Daoy (cell line): ENCODE measurements at places on chromosomes 3 and 15.

GRCh38 chr3:38268087-38268486, 2.5 kb downstream of the SLC22A13 start:
- DNase-seq: no peak

DNA sequence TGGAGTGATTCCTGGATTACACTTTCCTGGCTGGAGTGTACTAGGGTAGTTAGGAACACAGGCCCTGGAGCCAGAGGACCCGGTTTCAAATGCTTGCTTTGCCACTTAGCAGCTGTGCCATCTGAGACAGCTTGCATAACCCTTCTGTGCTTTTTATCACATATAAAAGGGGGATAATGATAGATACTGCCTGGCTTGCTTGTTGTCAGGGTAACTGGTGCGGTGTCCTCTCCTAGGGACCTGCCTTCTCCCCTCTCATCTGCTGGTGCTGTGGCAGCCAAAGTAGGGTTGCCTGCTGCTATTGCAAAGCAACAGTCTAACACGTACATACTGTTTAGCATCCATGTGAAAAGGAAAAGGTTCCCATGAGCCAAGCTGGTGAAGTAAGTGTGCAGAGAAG, 137.8 kb downstream of the LRTM1 start:
- no peak for DNase-seq

DNA sequence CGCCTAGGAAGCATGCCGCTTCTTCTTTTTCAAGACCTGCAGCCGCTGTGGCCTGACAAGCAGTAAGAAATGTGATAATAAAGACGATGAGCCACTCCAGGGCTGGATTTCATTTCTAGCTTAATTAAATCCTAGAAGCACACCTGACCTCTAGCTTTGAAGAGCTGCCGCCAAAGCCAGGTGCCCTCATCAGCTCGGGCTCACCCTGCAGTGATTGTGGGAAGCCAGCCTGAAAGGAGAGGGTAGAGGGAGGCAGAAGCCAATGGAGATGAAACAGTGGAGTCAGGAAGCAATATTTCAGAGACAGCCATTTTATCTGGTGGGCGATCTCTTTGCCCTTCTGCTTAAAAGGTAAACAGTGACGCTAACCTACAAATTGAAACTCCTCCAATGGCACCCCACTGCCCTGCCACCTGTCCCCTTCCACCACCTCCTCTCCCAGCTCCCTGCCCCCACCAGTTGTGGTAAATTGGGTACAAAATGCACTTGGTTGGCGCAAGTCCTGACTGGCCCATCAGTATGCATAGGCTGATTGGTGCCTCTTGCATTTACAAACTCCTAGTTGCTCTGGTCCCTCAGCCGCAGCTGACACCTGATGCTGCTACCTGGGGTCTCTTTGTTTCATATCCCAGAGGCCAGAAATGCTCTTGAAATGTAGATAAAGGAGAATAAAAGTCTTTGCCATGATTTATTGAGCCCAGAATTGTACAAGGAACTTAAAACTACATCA, 385.3 kb downstream of the PDCD6IP start:
- DNase-seq: no peak

GRCh38 chr15:63082366-63082765, 39.3 kb upstream of the LACTB start:
- no peak for DNase-seq

- no peak for DNase-seq
These were observed 525.0 kb downstream of the GABRG3 start for GRCh38 chr15:27495963-27496459.

DNA sequence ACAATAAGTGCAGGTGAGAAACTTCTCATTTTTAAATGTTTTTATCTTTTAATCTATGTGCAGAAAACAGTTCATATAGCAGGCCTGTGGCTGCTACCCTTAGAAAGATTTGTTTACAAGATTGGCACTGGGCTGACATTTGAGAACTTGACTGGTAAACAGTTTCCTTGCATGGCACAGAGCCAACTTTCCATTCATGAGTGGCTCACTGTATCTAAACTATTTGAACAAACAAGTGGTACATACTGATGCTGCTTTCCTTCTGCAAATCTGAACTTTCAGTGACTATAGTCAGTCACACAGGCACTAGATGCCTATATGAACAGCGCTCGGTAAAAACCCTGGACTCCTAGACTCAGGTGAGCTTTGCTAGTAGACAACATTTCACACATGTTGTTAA, 6.3 kb upstream of the GTPBP8 start:
- DNase-seq: no peak

GRCh38 chr3:56758539-56758981, 43.2 kb downstream of the ARHGEF3 start:
- peak; percentile 34 for DNase-seq

DNA sequence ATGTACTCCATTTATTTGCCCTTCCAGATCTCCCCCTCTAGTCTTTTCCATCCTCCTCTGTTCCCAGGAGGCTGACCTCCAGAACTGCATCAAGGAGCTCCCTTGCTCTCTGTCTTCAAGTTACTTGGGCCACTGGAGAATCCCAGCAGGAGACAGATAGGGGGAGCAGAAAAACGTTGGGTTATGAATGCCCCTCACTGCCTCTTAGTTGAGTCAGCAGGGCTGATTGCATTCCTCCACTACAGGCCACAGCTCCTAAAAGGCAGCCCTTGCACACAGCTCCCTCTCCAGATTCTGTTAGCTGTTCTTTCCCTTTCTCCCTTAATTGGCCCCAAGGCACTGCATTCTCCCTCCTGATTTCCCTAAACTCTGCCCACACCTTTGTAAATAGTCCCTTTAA, 12.4 kb upstream of the CEP152 start:
- DNase-seq: peak; percentile 7

GRCh38 chr3:184765047-184765729, 46.8 kb upstream of the VPS8 start:
- DNase-seq: no peak

GRCh38 chr3:17070161-17070959, 185.6 kb downstream of the PLCL2 start:
- peak; percentile 34 for DNase-seq

- peak; percentile 33 for DNase-seq
These were observed 8.8 kb upstream of the NPHP3 start for GRCh38 chr3:132730891-132731580.

DNA sequence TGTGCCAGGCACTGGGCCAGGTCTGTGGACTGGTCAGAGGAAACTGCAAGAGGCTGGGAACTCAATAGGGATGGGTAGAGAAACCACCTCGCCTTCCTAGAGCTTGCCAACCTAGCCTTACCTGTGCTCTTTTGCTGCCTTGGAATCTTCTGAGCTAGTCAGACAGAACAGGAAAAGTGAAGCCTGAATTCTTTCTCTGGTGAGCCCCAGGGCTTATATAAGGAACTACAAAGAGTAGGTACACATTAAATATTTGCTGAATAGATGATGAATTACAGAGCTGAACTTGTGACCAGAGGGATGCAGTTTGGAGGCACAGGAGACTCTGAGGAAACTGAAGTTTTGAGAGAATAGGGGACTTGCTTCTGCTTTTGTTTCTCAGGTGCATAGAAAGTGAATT, 15.6 kb upstream of the FBXW12 start:
- DNase-seq: no peak

- peak; percentile 91 for DNase-seq
These were observed 42.8 kb downstream of the MYO5C start for GRCh38 chr15:52252781-52253180.

DNA sequence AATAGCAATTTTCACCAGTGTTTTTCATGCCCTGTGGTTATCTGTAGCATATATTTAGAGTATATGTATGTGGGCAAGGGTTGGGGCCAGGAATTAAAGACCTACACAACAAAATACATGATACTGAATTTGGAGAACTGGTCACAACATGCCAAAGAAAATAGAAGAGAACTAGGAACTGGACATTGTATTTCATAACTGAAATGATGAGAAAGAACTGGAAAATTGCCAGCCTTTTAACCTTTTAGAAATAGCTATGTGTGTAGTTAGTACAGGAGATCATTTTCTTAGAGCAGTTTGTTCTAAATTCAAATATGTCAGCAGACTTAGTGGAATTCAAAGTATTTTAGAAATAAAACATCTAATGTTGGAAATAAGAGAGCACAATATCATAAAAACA, 227.1 kb upstream of the CGNL1 start:
- no peak for DNase-seq

DNA sequence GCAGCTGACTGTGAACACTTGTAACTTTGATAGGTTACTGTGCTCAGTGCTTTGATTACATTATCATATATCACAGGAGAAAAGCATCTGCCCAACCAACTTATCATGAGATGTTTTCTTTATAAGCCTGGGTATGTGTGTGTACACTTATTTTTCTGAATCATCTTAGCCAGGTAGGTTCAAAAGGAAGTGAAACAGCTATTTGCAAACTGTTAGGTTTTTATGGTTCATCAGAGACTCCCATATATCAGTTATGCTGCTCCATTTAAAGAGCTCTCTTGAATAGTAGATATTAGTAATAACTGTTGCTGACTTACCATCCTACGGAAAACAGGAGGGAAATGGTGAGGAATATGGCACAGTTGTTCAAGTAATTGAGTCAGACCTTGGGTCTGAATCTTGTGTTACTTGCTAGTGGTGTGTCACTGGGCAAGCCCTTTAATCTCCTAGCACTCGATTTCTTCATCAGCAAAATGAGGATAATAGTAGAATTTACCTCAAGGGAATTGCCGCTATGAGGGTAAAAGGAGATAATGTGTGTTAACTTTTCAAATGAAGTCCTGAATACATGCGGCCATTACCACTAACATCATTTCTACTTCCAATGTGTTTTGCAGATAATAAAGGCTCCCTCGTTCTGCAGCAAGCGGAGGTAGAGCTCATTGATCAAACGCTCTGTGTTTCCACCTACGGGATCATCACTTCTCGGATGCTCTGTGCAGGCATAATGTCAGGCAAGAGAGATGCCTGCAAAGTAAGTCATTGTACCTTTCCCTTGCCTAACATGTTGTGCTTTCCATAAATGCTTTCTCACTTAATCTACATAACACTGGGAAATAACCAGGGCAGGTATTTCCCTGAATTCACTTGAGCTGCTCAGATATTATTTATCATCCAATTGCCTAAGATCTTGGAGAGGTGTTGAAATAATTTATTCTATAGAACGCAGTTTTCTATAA, 7.8 kb upstream of the C3orf52 start:
- DNase-seq: no peak
